ENCODE measurements at places on chromosomes 1 and 21. TPM values are rescaled to one million over a fixed set of nuclear protein-coding genes. Genes with fewer than 3 reads are reported as not detected.

PSMA5 gene
- polyA plus RNA-seq = 120 TPM

C1orf167 gene
- polyA plus RNA-seq = 0.81 TPM

CYP2J2 gene
- polyA plus RNA-seq = 1.6 TPM

ITLN2 gene
- polyA plus RNA-seq = not detected

CACNA1S gene
- not detected for polyA plus RNA-seq

UTS2 gene
- polyA plus RNA-seq = 10.0 TPM

ZNF648 gene
- not detected for polyA plus RNA-seq

CFAP74 gene
- polyA plus RNA-seq = not detected

LCE6A gene
- polyA plus RNA-seq = not detected

ROR1 gene
- polyA plus RNA-seq = not detected

HSD3B1 gene
- polyA plus RNA-seq = not detected

CRP gene
- not detected for polyA plus RNA-seq

ADAMTS4 gene
- 0.17 TPM for polyA plus RNA-seq

C1orf52 gene
- 22.1 TPM for polyA plus RNA-seq

TAS1R1 gene
- not detected for polyA plus RNA-seq

OR2L3 gene
- polyA plus RNA-seq = not detected

- no peak for DNase-seq
Measured at GRCh38 chr1:244291236-244292201, 160.2 kb downstream of the ADSS2 start.

DNA sequence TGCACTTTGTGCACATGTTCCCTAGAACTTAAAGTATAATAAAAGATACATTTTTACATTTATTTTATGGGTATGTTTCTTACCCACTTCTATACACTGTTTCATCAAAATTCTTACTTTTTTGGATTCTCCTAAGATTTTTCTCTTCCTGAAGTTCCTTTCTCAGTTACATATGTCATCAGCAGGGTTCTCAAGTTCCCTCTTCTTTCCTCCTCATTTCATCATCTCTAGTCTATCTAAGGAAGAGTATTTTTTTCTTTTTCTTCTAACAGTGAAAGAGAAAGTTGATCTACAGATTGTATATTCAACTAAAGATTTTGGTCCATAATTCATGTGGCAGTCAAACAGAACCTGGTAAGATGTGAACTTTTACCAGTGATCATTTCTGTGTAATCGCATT, 41.2 kb upstream of the CYYR1 start:
- no peak for DNase-seq

GRCh38 chr1:39944410-39945112, 10.4 kb upstream of the MFSD2A start:
- DNase-seq = no peak

GRCh38 chr1:200921571-200922110, 26.9 kb downstream of the INAVA start:
- DNase-seq = no peak

DNA sequence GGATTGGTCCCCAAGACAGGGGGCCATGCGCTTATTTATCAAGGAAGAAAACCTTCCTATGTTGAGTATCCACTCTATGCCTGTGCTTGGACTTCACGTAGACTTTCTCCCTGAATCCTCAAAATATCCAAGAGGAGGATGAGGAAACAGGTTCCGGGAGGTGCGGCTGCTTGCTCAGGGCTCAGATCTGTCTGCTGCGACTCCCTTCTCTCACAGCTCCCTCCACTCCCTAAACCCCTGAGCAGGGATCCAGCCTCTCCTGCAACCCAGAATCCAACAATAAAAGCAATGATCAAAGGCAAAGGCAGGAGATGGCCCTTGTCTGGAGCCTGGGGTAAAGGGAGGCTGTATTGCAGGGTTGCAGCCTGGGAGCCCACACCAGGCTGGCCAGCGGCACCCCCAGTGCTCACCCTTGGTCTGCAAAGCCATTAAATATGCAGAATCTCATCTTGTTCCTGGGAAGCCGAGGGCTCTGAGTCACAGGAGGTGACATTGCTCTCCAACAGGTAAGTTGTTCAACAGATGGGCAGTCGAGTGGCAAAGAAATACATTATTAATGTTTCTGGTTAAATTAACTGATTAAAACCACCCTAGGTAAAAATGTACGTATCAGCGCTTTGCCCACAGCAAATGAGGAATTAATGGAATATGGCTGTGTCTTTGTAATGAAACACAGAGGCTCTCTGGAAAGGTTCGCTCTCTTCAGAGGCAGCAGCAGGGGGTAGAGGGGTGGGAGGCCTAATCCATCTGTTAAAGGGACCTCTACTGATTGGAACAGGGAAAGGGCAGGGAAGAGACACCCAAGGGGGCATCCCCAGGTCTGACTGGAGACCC, 111.5 kb downstream of the GRIK3 start:
- no peak for DNase-seq

DNA sequence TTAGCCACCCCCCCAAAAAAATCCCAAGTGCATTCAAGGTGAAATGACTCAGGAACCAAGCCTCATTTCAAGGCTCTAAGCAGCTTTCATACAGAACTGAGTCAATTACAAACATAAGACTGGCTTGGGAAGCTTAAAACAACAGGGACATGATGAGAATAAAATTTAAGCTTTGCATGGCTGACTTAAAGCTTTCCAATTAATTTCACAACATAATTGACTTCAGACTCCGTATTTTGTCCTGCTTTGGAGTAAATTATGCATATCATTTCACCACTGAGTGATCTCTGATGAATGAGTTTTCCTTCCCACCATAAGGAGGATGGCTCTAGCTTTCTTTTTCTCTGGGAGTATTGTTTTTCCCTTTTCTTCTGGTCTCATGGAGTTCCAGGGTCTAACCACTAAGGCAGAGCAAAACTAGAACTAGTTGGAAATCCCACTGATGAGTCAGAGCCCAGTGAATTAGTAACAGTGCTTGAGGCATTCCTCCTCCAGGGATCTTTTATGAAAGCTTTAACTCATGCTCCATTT, 72.8 kb downstream of the XCL2 start:
- no peak for DNase-seq

DNA sequence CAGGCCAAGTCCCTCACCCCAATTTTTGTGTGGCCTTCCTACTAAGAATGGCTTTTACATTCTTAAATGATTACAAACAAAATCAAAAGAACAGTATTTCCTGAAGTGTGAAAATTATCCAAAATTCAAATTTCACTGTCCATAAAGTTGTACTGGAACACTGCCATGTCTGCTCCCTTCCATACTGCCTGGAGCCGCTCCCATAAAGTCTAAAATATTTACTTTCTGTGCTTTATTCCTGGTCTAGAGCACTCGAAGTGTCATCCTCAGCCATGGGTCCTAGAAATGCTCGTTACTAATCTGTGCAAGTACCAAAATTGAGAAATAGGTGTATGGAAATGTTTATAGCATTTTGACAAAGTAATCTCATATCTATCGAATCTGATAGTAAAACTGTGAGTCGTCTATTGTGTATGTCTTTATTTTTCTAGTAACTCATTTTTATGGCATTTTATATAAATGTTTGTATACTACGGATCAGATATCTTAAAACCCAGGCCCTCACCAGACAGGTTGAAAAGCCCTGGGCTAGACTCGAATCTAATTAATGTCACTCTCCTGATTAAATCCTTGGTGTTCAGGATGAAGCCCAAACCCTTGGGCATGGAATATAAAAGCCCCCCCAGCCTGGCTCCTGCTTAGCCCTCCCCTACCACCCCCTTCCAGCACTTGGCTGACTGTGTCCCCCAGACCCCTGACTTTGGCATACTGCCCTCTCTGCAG, 4.9 kb downstream of the LBR start:
- no peak for DNase-seq

DNA sequence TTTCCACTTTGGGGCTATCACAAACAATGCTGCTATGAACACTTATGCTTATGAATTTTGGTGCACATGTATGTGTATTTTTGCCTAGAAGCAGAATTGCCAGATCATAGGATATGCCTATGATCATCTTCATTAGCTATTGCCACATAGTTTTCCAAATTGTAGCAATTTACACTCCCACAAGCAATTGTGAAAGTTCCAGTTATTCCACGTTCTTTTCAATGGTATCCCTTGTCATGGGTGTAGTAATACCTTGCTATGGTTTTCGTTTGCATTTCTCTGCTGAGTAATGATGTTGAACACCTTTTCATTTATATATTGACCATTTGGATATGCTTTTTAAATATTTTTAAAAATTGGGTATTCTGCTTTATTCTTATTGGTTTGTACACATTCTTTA, 82.6 kb downstream of the MTR start:
- no peak for DNase-seq

DNA sequence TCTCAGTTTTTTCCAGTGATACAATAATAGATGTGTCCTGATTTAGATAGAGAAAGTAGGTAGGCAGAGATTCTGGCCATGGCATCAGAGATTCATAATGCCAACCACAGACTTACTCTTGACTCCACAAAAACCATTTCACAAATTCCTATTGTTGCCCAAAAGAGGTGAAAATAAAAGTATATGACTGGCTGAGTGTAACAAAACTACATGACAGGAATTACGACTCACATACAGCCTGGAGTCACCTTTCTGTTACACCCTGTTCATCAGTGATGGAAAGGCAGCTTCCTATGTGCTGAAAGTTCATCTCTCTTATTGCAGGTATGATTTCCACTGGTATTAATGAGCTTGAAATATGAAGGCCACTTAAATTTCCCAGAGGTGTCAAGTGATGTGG, 72.3 kb downstream of the MPZL1 start:
- no peak for DNase-seq

GRCh38 chr1:204025917-204026707, 46.8 kb upstream of the SOX13 start:
- no peak for DNase-seq

- DNase-seq = no peak
Measured at GRCh38 chr1:109917051-109917767, 6.6 kb downstream of the CSF1 start.

GRCh38 chr1:93178418-93178817, 1.8 kb downstream of the TMED5 start:
- DNase-seq = no peak

DNA sequence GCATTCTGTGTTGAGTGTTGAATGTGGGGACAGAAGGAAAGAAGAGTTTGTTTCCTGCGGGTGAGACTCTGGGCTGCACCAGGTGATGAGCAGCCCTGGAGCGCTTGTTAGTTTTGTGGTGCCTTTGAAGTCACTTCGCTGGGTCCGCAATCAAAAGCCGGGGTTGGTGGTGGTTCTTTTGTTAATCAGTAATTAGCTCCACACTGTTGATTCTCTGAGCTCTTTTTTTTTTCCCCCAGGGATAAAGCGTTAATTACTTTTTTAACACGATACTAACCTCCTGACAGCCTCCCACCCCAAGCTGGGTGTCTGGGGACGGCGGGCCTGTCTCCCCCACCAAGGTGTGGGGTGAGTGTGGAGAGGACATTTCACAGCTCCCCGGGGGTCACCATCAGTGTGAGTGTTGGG, 56.6 kb downstream of the AGPAT3 start:
- no peak for DNase-seq

- no peak for DNase-seq
Measured at GRCh38 chr1:245246433-245246832, 91.6 kb downstream of the KIF26B start.

DNA sequence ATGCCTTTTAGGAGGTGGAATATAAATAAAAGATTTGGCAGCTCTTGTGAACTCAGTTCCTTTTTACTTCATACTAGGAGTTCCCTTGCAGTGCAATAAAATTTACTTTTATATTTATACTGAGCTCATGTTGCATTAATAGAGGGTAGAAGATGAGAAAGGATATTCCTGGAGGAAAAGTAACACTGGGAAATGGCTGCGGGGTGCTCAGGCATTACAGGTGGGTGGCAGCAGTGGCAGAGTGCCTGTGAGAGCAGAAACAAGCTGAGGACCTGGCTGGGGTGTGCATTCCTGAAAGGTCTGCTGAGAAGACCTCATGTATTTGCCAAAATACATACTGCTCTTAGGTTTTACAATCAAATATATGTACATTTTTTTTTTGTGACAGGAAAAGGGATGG, 126.9 kb downstream of the COQ8A start:
- DNase-seq = no peak

GRCh38 chr1:213166852-213167251, 115.8 kb downstream of the RPS6KC1 start:
- DNase-seq = no peak

GRCh38 chr1:196070940-196071339, 537.3 kb downstream of the KCNT2 start:
- DNase-seq = no peak

- peak; percentile 27 for DNase-seq
Measured at GRCh38 chr1:48227165-48228013, 4.9 kb downstream of the SLC5A9 start.

GRCh38 chr1:93708734-93709481, 27.3 kb upstream of the BCAR3 start:
- no peak for DNase-seq

DNA sequence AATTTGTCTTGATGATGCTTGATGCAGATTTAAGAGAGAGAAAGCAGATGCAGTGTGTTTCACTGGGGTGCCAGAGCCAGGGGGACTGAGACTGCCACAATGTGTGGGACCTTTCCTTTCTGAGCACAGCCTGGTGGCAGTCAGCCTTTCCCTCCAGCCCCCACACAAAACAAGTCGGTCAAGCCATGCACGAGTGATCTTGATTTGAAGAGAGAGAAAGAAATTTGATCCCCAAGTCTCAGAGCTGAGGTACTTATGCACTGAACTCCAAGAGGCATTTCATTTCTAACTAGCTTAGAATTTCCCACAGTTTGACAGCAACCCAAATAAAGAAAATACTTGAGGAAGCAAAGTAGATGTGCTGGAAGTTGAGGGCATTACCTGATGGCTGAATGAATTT, 193.8 kb downstream of the ST6GALNAC3 start:
- DNase-seq = no peak

- no peak for DNase-seq
Measured at GRCh38 chr1:85798419-85798818, 90.2 kb upstream of the ZNHIT6 start.

- DNase-seq = no peak
Measured at GRCh38 chr1:173329726-173330125, 122.6 kb upstream of the TNFSF4 start.

DNA sequence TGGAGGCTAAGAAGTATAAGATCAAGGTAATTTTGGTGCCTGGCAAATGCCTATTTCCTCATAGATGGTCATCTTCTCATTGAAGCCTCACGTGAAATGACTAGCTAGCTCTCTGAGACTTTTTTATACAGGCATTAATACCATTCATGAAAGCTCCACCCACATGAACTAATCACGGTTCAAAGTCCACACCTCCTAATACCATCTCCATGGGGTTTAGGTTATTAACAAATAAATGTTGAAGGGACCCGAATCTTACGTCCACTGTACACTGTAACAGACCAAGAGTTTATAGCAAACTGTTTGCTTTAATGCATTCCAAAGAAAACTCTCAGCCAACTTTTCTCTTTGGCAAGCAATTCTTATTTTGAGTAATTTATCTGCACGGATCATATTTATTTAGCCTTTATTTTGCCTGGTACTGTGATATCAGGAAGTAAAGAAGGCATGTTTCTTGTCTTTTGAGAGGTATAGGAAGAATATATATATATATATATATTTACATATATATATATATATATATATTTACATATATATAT, 296.1 kb upstream of the LRRC7 start:
- DNase-seq = no peak

- DNase-seq = no peak
Measured at GRCh38 chr1:33692206-33693188, 171.4 kb upstream of the HMGB4 start.

- DNase-seq = no peak
Measured at GRCh38 chr1:6965083-6965934, 180.1 kb downstream of the CAMTA1 start.

GRCh38 chr1:117070124-117070523, 10.0 kb downstream of the TTF2 start:
- DNase-seq = no peak

- DNase-seq = no peak
Measured at GRCh38 chr1:50603274-50604271, 180.3 kb upstream of the DMRTA2 start.
